Central memory CD4-positive, alpha-beta T cell (primary cell): ENCODE measurements at places on chromosomes 1 and 21.

GRCh38 chr1:77866296-77866695, 22.1 kb upstream of the NEXN start:
- DNase-seq = no peak

DNA sequence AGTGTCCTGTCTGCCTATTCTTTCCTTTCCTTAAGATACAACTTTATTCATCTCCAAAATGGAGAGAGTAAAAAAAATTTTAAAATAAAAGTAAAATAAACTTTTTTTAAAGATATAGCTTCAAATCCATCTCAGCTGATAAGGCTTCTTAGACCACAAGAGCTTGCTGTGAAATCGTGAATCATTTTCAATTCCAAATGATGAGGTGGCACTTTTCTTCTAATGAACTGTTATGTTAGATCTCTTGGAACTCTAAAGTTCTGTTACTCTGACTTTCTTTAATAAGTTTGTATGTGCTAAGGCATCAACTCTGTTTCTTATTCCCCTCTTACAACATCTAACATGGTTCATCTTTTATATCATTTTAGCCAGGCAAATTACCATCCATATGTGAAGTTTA, 4.5 kb downstream of the SH3GLB1 start:
- DNase-seq = no peak

DNA sequence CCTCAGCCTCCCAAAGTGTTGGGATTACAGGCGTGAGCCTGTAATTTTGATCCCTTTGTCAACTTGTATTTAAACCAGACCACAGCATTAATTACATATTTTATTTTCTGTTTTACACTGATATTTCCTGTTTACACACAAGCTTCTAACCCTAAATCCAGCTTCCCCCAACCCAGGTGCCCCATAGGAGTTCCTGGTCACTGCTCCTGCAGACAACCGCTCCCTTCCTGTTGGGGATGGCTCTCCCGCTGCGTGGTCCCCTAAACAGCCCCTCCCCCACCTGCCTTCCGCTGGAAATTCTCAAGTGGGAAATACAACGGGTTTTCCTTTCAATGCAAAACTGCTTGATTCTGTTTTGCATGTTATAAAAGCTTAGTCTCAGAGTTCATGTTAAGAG, 3.7 kb downstream of the CSTB start:
- no peak for DNase-seq

DNA sequence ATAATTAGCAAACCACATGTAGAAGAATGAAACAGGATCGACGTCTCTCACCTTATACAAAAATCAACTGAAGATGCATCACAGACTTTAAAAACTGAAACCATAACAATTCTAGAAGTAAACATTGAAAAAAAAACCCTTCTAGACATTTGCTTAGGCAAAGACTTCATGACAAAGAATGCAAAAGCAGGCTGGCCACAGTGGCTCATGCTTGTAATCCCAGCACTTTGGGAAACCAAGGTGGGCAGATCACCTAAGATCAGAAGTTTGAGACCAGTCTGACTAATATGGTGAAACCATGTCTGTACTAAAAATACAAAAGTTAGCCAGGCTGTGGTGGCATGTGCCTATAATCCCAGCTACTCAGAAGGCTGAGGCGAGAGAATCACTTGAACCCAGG, 1351.7 kb downstream of the MRPL39 start:
- DNase-seq = no peak

GRCh38 chr1:19735440-19736127, 64.1 kb downstream of the TMCO4 start:
- no peak for DNase-seq

DNA sequence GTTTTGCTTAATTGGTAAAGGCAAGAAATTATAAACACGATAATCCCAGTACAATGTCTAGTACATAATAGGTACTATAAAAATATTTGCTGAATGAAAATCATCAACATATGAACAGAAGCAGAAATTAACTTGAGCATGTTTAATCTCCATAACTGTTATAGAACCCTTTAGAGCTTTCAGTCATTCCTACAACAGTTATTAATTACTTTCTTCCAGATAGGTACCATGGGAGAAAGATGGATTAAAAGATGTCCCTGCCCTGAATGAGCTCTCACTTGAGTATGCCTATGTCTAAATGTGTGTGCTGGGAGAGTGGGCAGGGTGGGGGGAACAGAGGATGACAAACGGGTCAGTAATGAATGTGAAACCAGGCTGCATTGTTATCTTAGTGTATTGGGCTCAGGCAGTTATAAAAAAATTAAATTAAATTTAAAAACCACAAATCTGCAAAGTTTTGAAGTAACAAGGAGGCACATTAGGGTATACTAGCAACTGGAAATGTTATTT, 2.4 kb downstream of the EPS15 start:
- DNase-seq = no peak

- DNase-seq = no peak
Measured at GRCh38 chr1:66752000-66752592, at the start of gene DYNLT5. Gene DYNLT5 (plus strand): TSS chr1:66752459. CDS start chr1:66754659, 2,200 bp downstream.

DNA sequence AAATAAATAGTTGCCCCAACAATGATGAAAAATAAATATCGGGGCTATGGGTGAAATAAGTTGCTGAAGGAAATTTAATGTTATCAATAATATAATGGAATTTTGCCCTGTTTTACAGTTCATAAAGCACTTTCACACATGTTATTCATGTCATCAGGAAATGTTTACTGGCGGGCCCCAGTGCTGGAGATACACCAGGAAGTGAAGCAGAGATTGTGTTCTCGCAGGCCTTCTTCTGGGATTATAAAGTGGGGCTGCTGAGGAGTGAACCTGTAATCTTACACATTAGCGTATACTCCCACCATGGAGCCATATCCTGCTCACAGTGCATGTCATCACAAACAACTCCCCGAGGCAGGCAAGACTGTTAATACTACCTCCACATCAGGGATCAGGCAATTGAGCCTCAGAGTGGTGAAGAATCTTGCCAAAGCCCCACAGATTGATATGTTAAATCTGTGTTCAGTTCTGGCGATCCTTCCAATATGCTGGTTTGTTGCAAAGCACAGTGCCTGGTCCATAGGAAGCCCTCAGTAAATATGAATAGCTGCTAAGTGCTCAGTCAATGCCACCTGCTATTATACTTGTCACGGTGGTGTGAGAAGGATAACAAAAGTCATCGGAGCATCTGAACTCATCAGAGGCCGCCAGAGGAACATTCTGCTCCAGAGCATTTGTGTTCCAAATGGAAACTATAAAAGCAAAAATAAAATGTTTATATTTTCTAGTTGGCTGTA, 104.4 kb upstream of the UBE2U start:
- DNase-seq = no peak

DNA sequence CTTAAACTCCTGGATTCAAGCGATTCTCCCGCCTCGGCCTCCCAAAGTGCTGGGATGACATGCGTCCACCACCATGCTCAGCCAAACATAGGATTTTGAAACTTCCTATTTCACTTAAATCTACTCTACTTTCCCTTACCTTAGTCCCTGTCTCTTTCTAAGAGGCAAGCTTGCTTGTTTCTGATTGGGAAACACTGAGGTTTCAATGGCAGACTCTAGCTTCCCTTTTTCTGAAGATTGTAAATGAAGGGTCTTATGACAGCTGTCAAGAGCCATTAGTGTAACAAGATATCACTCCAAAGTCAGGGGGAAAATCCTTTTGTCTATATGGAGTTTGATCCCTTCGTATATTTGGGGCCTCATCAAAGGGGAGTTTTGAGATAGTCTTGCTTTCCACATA, 23.5 kb upstream of the LMO4 start:
- DNase-seq = no peak

GRCh38 chr1:208329300-208329699, 85.1 kb upstream of the PLXNA2 start:
- no peak for DNase-seq

- DNase-seq = no peak
Measured at GRCh38 chr1:86852782-86853408, 61.0 kb downstream of the SELENOF start.
